ENCODE measurements at places on chromosomes 6 and 20. TPM values are rescaled to one million over a fixed set of nuclear protein-coding genes. Genes with fewer than 3 reads are reported as not detected.

The SPACA1 gene
- not detected for total RNA-seq

The LAMA4 gene
- 0.38 TPM for total RNA-seq

The OOEP gene
- not detected for total RNA-seq

The TREM1 gene
- total RNA-seq: 21.1 TPM

The SLC22A2 gene
- not detected for total RNA-seq

The GABRR2 gene
- under 0.01 TPM for total RNA-seq

The SKIC2 gene
- 48.0 TPM for total RNA-seq

The RPS6KA2 gene
- 42.6 TPM for total RNA-seq

The KCNQ2 gene
- not detected for total RNA-seq

The PLCB4 gene
- 1.6 TPM for total RNA-seq

The CALHM4 gene
- total RNA-seq: under 0.01 TPM

The MYLK4 gene
- 0.13 TPM for total RNA-seq

The MAS1 gene
- total RNA-seq: not detected

The MAVS gene
- total RNA-seq: 9.7 TPM

The BHLHE23 gene
- total RNA-seq: not detected

The FAM184A gene
- total RNA-seq: 0.26 TPM

The PRSS35 gene
- not detected for total RNA-seq

The MDC1 gene
- total RNA-seq: 2.7 TPM

The SLC35B3 gene
- total RNA-seq: 15.1 TPM

The EYS gene
- 0.26 TPM for total RNA-seq

The RGS17 gene
- 4.7 TPM for total RNA-seq

The RMND1 gene
- 51.6 TPM for total RNA-seq

The DNAH8 gene
- total RNA-seq: not detected

The RHAG gene
- total RNA-seq: not detected

The NQO2 gene
- 20.5 TPM for total RNA-seq

The LY86 gene
- not detected for total RNA-seq

The CST5 gene
- total RNA-seq: not detected

The PRDM1 gene
- total RNA-seq: 5.3 TPM

The PERP gene
- total RNA-seq: 161 TPM

The PROCR gene
- total RNA-seq: 61.3 TPM

The COX4I2 gene
- not detected for total RNA-seq

The MICB gene
- total RNA-seq: 2.9 TPM

The PGBD1 gene
- total RNA-seq: 1.8 TPM

The AURKA gene
- total RNA-seq: 1.6 TPM

The DEFB115 gene
- total RNA-seq: not detected

The TCP11 gene
- not detected for total RNA-seq
